Activated CD8-positive, alpha-beta memory T cell treated with anti-CD3 and anti-CD28 coated beads for 48 hours (primary cell): ENCODE measurements at places on chromosomes 12 and 14.

- no peak for DNase-seq
Observed at GRCh38 chr12:53424626-53425514, 1.2 kb downstream of the AMHR2 start.

DNA sequence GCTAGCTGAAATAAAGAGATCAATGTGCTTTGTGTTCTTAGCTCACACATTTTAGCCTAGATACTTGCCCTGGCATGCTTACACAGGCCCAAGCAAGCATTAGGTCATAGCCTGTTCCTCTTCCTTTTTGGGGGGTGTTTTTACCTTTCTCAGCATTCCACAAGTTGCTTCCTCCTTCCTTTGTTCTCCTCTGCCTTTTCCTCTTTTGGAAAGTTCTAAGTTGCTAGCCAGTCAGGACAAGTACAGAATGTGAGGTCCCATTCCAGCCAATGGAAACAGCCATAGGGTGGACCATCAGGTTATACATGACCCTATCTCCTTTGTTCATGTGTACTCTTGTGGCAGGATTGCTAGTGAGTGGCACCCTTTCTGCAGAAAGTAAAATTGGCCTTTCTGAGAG lies 154.9 kb downstream of the RASSF9 start:
- no peak for DNase-seq

- peak; percentile 37 for DNase-seq
Observed at GRCh38 chr12:51972849-51973273, 21.4 kb downstream of the ACVR1B start.

GRCh38 chr12:47286676-47287075 lies 206.9 kb upstream of the AMIGO2 start:
- DNase-seq = no peak

- no peak for DNase-seq
Observed at GRCh38 chr12:25723336-25723735, 170.3 kb upstream of the LMNTD1 start.
